ENCODE measurements at places on chromosomes 5 and 9.
A peak's percentile ranks its signal among the peaks of the same experiment; 100 is the strongest.

DNA sequence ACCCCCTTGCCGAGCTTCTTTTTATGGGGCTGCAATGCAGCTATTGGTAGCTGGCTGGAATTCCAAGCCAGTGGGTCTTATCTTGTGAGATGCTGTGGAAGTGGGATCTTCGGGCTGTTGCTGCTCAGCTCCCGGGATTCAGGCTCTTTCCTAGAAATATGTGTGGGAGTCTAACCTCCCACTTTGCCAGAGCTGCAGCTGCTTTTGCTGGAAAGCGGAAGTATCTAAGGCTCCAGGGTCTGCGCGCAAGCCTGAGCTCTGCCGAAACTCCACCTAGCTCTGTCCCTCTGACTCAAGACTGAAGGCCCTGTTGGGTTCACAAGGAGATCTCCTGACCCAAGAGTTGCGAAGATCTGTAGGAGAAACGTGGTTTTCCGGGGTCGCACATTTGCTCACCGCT, 151.1 kb upstream of the ANKRD55 start:
- no peak for DNase-seq

- no peak for DNase-seq
Observed at GRCh38 chr9:109109967-109110328, 9.8 kb downstream of the TMEM245 start.

GRCh38 chr9:100011062-100011681, 87.6 kb downstream of the ERP44 start:
- DNase-seq: peak; percentile 66

- no peak for DNase-seq
Observed at GRCh38 chr9:13728917-13729811, 449.7 kb upstream of the MPDZ start.

- DNase-seq: no peak
Observed at GRCh38 chr9:84772511-84772910, 103.0 kb downstream of the NTRK2 start.

DNA sequence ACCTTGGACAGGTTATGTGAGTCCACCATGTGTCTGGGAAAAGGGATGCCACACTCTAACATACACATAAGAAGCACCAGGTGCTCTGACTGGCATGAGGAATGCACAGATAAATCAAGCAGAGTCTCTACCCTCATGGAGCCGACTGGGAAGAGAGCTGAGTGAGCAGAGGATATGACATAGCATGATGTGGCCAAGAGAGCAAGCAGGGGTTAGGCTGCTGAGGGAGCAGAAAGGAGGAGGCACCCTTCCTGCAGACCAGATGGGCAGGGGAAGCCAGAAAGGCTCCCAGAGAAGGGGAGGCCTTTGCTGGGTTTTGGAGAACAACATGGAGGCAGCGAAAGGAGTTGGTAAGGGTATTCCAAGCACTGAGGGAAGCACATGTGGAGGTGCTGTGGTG, 223.1 kb downstream of the GNA14 start:
- no peak for DNase-seq

DNA sequence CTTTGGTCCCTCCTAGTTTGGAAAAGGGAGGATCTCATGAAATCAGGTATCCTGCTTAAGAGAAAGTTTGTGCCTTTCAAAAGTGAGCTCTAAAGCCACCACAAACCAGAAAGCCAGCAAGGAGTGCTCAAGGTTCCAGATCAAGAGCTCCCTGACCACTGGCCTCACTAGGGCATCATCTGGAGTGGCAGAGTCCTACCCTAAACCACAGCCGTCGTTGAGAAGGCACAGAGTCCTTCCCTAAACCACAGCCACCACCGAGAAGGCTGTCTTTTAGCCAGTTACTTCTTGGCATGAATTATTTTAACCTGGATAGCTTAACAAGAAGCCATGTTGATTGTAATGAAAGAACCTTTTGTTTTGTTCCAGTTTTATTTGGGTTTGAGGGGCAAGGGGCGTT, 102.9 kb downstream of the FRMD3 start:
- DNase-seq: no peak

- DNase-seq: no peak
Observed at GRCh38 chr5:177023303-177023664, 788 bp downstream of the ZNF346 start.

- DNase-seq: no peak
Observed at GRCh38 chr9:89978185-89978584, 373.4 kb downstream of the GADD45G start.

GRCh38 chr9:91177661-91178280, 183.9 kb downstream of the AUH start:
- DNase-seq: no peak

- no peak for DNase-seq
Observed at GRCh38 chr5:127228540-127229184, 61.9 kb upstream of the MEGF10 start.

GRCh38 chr9:70760228-70760627, 345.8 kb upstream of the KLF9 start:
- DNase-seq: no peak

- no peak for DNase-seq
Observed at GRCh38 chr5:157561110-157561509, 14.5 kb downstream of the ADAM19 start.

DNA sequence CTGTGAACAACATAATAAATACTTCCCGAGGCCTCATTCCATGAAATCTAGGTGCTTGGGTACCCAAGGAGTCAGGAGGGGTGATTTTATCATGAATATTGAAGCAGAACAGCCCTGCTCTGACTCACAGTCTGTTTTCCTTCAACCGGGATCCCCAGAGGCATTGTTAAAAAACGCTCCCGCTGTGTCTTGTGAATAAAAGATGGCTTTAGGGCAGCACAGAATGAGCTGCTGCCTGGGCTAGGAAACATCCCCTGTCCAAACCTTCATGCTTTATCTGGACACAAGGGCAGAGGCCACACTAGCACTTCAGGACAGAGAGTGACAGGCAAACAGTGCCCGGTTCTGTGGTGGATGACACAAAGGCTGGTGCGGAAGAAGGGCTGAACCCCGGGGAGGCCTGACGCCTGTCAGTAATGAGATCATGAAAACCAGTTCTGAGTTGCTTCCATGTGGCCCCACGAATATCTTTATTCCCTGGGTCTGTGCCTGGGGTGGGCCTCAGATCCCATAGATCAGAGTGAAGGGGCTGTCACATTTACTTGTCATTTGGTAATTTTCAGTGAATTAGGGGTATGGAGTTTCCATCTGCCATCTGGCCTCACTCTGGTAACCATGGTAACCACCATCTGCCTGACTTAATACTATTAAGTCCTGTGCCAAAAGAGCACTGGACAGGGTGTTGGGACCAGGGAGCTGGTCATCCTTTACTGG, 2.6 kb downstream of the IGFBPL1 start:
- no peak for DNase-seq

- DNase-seq: peak; percentile 21
Observed at GRCh38 chr5:123422433-123423277, 548 bp downstream of the CEP120 start.

All from suppressor macrophage treated with lipopolysaccharide for 4 hours (primary cell).